ENCODE measurements at places on chromosomes 16 and 17. TPM values are rescaled to one million over a fixed set of nuclear protein-coding genes. Genes with fewer than 3 reads are reported as not detected.

FXR2 gene
- total RNA-seq: 52.5 TPM

GRCh38 chr16:27374804-27375425, 27.1 kb upstream of the IL21R start:
- no peak for DNase-seq

DNA sequence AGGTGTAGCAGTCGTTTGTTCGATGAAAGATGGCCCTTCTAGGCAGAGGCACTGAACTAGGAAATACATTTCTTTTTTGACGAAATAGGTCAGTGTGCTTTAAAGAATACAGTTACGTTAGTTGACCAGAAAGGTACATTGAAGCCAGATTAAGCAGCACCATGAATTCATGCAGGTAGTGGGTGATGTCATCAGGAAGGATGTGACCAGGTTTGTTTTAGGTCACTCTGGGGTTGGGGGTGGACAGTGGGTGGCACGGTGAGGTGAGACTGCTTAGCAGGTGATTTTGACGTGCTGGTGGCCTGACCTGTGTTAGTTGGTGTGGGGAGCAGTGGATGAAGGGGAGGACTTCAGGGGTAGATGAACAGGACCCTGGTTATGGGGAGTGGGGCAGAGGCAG, 3.6 kb downstream of the INO80E start:
- no peak for DNase-seq

- no peak for DNase-seq
These were observed 498.2 kb upstream of the ERCC4 start for GRCh38 chr16:13421726-13422125.

Measured in chondrocyte (in vitro differentiated cells).